ENCODE measurements at places on chromosomes 7 and 10.

DNA sequence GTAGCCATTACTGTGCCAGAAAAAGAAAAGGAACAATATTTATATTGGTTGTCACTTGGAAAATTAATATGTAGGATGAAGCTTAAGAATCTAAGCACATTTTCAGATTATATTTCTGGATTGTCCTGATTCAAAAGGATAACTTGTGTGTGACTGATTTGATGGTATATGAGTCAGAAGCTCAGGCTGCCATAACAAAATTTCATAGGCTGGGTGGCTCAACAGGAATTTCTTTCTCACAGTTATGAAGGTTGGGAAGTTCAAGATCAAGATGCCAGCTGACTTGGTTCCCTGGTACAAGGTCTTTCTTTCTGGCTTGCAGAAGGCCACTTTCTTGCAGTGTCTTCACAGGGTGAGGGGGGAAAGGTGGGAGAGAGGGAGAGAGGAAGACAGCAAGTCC lies 108.5 kb downstream of the ST7 start:
- DNase-seq = no peak

GRCh38 chr10:132681858-132682755 lies 103.8 kb downstream of the NKX6-2 start:
- no peak for DNase-seq

- no peak for DNase-seq
Measured at GRCh38 chr7:151168787-151169162, 1.3 kb upstream of the GBX1 start.

GRCh38 chr7:24702755-24703154 lies 54.5 kb downstream of the GSDME start:
- no peak for DNase-seq

DNA sequence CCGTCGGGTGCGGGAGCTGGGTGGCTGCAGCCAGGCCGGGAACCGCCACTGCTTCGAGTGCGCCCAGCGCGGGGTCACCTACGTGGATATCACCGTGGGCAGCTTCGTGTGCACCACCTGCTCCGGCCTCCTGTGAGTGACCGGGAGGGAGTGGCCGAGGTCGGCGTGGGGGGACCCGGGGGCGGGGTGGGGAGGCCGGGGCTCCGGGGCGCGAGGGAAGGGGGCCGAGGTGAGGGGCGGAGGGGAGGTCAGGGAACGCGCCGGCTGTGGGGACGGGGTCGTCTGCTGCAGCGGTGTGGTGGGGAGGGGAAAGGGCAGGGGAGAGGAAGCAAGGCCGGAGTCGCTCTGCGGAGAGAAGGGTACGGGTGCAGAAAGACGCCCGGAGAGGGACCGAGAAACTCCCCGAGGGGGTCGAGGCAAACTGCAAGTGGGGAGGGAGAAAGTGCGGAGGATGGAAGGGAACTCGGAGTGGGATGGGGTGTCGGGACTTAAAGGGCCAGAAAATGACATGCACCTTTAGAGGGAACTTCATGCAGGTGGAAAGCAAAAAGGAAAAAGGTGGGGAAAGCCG lies 518 bp downstream of the AGFG2 start:
- DNase-seq = no peak

DNA sequence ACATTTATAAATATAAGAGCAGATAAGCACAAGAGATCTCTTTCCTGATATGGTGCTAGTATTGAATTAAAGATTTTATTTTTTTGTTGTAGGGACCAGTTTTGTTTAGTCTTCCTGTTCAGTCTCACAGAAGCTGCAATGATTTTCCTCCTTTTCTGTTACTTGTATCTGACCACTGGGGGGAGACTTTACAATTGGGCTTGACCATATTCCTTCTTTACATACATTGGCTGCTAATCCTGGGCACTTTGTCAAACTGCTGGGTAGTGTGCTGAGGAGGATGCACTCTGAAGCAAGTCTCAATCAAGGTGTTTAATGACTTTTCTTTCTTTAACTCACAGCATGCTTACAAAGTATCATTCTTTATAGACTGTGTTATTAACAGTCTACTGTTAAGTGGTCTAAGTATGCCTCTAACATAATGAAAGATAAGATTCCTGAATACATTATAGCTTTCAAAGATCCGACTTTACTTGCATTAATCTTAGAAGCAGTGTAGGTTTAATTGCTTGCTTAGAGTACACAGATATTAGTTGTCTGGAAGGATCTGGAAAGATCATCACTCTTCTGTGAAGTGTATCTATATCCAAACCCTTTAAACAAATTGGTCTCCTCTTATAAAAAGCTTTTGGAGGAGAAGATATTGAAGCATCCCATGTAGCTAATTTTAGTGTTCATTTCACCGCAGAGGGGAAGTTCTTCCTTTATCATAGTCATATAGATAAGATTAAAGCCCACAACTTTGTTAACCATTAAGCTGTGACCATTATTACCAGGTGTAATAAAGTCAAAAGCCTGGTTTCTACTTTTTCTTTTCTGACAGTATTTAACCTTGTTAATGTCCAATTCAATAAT lies 3.1 kb downstream of the PALS2 start:
- no peak for DNase-seq

- DNase-seq = no peak
Measured at GRCh38 chr10:25675204-25675603, 258.8 kb upstream of the MYO3A start.

DNA sequence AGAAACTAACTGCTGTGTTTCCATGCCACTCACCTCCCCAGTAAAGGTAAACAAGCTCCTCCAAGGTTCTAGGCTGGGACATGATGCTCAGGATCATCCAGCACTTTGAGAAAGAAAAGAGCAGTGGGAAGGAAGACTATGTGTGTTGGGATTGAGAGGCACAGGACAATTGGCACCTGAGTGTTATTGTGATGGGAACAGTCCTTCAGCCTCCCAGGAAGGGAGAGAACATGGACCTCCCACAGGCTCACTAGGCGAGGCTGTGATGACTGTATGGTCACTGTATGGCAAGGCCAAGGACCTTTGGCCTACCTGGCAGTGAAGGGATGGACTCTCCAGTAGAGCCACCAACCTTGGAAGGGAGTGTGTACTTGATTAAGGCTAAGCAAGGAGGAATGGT lies 123.2 kb upstream of the UNC5B start:
- no peak for DNase-seq

- DNase-seq = no peak
Measured at GRCh38 chr7:136687693-136688322, 180.6 kb upstream of the CHRM2 start.

- no peak for DNase-seq
Measured at GRCh38 chr10:113130014-113130641, 180.1 kb downstream of the TCF7L2 start.
